ENCODE measurements at places on chromosomes 3 and 15.

DNA sequence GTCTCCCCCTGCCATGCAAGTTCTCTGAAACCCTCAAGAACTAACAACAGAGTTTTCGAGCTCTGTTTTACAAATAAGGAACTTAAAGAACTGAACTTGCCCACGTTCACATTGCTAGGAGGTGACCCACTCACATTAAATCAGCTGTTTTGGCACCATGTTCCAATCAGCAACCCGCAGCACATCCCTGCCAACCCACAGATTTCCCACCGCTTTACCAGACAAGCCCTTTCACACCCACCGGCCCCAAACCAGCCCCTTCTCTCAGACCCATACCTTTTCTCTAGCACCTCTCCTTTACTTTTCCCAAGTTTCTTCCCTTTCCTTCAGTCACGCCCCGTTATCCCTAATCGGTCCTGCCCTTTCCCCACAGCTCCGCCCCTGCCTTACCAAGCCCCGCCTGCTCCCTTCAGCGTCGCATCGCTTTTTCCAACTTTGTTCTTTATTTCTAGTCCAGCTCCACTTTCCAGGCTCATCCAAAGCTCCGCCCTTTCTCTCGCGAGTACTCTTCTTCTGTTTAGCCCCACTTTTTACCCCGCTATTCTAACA, 804 bp upstream of the BRPF1 start:
- no peak for DNase-seq

DNA sequence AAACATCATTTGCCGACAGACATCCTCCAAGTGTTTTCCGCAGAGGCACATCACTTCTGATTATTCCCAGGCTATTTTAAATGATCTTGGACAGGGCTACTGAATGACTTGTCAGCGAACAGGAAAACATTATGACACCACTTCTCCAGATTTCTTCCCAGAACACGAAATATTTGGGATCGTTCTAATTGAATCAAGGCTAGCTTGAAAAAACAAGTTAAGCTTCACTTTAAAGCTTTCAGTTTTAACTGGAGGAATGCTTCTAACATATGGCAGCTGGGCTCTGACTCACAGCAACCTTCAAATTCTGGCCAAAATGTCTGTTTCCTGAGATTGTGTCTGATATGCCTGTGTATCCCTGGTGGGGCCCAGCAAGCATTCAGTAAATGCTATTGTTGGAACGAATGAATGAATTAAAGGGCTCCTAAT, 127.0 kb upstream of the ICE2 start:
- no peak for DNase-seq

GRCh38 chr3:111498022-111498421, 44.0 kb upstream of the CD96 start:
- no peak for DNase-seq

DNA sequence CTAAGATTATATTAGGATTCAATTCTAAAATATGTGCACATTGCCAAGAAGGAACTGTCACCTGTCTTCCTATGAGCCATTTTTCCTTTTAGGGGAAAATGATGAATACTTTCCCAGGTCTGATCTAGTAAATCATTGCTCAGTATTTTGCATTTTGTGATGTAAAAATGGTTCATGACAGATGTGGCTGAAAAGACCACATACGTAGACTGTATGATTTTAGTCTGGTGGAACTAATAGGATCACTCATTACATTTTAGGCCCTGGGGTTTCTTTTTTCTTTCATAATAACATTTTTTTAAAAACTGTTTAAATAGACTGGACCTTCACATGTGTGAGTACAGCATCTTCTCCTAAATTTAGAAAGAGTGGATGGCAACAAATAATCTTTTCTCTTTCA, 201.7 kb upstream of the MLF1 start:
- DNase-seq, result no peak

- no peak for DNase-seq
These were observed 38.4 kb upstream of the PPP2R3A start for GRCh38 chr3:135927155-135927554.

GRCh38 chr3:10977892-10978510, 14.5 kb upstream of the SLC6A1 start:
- DNase-seq, result no peak

GRCh38 chr15:78345396-78346125, 5.4 kb downstream of the CRABP1 start:
- DNase-seq, result no peak

Data from T-helper 17 cell (primary cell).